AG09309 (cell line): ENCODE measurements at places on chromosomes 4 and X.

DNA sequence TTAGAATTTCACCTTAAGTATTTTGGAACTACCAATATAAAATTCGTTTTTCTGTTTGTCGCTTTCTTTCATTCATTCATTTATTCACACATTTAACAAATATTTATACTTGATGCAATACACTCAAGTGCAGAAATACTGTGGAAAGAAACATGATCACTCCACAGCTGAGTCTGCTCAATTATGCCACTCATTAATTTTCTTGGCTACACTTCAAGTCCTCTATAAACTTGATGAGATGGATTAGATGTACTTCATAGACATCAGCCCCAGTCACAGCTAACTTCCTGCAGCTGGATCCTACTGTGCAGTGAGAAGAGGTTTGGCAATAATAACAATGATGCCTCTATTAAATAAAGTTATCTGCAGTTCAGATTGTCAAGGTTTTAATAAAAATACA lies 208.1 kb downstream of the PDGFC start:
- no peak for DNase-seq

- no peak for DNase-seq
Measured at GRCh38 chr4:174657472-174657871, 135.2 kb upstream of the HPGD start.

DNA sequence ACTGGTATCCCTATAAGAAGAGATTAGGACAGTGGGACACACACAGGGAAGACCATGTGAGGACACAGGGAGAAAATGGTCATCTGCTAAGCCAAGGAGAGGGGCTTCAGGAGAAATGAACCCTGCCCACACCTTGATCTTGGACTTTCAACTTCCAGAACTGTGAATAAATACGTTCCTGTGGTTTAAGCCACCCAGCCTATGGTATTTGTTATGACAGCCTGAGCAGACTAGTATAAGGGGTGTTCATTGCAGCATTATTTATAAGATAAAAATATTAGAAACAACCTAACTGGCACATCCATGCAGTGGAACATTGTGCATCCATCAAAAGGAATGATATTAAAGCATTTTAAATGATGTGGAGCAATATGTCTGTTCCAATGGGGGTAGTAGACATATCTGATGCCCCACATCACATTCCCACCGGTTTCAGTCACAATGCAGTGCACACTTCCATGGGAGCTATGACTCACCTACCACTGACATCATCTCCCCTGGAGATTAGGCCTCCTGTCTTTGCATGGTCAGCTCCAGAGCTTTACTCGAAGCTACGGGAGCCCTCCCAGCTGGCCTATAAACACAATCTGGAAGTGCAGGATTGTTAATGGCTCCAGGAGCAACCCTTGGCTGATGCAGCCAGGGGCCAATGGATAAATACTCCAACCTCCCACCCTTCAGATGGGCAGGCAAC lies 38.9 kb upstream of the MAMLD1 start:
- DNase-seq = peak; percentile 57

DNA sequence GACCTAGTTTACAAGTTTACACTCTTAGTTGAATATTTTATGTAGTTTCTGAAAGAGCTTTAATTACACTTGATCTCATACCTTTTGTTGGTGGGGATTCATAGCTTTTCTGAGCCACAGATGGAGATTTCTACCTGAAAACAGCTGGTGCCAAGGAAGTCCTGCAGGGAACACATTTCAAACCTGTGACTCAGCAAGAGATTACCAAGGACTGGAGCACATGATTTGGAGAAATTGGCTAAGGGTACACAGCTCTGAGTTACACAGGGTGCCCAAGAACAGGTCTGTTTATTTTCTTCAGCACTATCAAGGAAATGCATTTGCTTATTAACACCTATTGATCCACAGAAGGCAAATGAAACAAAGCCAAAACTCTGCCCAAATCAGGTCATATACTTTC lies 691.5 kb downstream of the KCTD8 start:
- DNase-seq = no peak

DNA sequence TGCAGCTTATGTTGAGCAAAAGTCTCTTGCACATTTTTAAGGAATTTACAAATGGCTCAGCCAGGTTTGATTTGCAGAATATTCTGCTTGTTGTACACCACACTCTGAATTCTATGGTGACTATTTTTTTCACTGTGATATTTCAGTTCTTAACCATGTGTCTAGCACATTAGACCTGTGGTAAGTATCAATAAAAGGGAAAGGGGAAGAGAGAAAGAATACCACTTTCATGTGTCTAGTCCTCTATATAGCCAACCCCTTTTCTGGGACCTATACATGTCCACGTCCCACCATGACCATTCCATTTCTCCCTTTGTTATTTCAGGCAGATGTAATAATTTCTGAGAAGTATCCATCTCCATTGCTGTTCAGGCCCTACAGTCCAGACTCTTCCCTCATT lies 121.3 kb upstream of the PNPLA4 start:
- no peak for DNase-seq

DNA sequence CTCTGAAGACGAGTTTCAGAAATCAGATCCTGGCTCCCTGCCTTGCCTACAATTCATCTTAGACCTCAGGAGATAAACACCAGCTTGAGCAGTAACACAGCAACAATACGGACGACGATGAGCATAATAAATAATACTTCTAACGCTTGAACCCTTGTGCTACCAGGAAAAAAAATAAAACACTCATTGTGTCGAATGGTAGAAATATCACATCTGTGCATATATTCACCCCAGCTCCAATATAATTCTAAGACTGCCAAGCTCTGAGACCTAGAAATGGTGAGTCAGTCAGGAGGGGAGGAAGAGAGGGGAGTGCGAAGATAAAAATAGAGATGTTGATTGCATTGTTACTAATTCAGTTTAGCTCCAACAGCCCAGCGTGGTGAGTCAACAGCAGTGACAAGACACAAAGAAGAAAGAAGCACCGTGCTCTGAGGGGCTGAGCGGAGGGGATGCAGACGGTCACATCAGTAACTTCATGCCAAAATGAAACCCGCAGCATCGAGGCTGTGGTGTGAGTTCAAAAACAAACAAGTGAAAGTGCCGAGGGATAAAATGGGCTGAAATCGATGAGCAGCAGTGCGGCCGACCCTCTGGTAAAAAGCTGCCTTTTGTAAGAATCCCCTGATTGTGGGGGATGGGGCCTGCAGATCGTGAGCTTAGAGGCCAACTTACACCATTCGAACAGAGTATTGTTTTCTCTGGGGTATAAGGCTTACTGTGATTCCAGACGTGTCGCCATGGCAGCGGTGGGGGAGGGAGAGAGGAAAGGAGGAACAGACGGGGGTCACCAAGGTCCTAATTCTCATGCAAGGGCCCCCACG lies 150.4 kb downstream of the MGST2 start:
- DNase-seq = peak; percentile 34

DNA sequence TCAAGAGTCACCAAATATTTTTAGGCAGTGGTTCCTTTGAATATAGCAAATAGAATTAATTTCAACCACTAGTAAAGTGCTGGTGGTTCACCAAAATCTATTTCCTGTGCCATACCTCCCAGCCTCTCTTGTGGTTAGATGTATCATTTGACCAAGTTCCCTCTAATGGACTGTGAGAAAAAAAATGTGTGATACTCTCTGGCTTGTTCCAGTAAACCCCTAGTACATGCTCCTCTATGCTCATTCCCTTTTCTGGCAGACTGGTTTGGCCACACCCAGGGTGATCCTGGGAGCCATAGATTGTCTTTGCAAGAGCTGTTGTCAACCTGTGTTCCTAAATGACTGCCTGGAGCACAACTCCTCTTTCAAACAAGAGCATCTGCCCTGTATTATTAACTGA lies 109.5 kb downstream of the FRAS1 start:
- no peak for DNase-seq

GRCh38 chr4:150152766-150153165 lies 74.5 kb downstream of the DCLK2 start:
- no peak for DNase-seq

- DNase-seq = peak; percentile 66
Measured at GRCh38 chr4:122873821-122874593, 47.4 kb downstream of the FGF2 start.

DNA sequence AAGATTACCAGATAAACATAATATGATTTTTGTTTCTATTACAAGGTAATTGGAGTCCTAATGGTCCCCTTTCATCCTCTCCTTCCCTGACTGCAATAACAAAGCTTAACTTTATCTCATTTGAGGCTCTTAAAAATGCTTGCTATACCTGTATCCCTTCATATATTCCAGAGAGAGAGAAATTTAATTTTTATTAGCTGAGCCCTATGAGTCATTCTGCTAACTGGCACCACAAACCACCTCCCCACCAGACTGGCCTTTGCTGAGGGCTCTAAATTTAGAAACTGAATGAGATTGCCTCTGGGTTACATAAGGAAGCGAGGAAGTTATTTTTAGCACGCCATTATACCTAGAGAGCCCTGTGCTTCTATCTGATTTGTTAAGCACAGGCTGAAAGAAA lies 27.4 kb downstream of the CBLL2 start:
- DNase-seq = peak; percentile 56

- no peak for DNase-seq
Measured at GRCh38 chrX:129663171-129663570, 8.4 kb upstream of the APLN start.

GRCh38 chrX:148500423-148501385 lies at the start of gene AFF2:
Gene AFF2 (plus strand): TSS chrX:148500617. CDS start chrX:148501098, 481 bp downstream.
- DNase-seq = no peak

- DNase-seq = no peak
Measured at GRCh38 chr4:68288393-68288740, 42.9 kb upstream of the TMPRSS11B start.

GRCh38 chr4:180542445-180543100 lies 1700.6 kb upstream of the TENM3 start:
- DNase-seq = no peak

- peak; percentile 79 for DNase-seq
Measured at GRCh38 chr4:8303485-8304281, 34.1 kb downstream of the HTRA3 start.

DNA sequence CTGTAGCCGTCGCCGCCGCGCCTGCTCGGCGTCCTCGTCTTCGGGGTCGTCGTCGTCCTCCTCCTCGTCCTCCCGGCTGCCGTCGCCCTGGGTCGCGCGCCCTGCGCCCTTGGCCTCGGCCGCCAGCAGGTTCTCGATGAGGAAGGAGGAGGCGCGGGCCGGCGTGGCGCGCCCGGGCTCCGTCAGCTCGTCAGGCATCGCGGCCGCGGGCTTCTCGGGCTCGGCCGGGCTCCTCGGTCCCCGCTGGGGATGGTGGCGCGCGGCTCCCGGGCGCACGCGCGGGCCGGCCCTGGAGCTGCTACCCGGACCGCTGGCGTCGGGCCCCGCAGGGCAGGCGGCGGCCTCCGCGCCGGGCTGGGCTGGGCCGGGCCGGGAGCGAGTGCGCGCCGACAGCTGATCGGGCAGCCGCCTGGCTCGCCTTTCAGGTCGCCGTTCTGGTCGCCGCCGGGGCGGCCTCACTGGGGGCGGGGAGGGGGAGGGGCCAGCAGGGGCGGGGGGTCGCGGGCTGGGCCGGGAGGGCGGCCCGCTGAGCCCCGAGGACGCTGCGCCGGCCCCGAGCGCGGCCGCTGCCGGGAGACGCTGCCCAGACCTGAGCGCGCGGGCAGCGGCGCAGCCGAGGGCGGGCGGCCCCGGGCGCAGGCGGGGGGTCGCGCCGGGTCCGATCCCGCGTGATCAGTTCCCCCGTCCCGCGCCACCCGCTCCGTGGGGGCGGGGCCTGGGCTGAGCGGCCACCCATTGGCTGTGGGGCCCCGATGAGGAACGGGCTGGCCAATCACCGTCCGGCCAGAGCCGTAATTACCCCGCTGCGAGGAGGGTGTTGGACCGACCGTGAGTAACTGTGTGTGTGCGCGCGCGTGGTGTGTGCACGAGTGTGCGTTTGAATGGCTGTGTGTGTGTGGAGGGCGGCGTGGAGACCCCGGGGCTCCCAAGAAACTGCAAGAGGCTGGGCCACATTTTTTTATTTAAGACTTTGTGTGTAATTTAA lies at the start of gene HMX1:
HMX1 (minus strand) TSS at position 423 of the 985 bp plus-strand sequence; CDS start at position 198, 225 bp downstream.
- no peak for DNase-seq

GRCh38 chr4:75995727-75996126 lies 5.0 kb upstream of the SDAD1 start:
- peak; percentile 16 for DNase-seq

DNA sequence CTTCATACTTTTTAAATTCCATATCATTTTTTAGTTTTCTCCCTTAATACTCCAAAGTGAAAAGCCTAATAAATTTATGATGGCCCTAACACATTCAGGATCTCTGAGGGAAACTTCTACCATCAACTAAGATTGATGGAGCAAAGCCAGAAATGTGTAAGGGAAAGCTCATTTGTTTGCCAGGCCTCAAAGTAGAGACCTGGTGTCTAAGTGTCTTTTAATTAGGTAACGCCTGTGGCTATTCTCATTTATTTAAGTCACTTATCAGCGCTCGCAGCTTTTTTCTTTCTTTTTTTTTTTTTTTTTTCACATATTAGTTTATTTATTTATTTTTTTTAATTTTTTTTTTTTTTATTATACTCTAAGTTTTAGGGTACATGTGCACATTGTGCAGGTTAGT lies 242.4 kb downstream of the TMA16 start:
- DNase-seq = no peak

DNA sequence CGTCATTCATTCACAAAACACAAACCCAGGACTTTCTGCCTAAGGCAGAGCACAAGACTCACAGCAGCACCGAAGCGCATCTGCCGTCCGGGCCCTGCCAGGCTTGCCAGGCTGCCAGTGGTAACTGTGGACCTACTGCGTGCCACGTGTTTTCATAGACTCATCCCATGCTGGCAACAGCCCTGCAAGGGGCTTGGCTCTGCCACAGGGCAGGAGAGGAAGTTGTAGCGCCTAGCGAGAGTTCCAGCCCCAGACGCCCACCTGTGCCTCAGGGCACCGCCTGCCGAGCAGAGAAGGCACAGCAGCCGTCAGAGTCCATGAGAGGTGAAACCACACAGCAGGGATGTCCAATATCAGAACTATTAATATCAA lies 18.9 kb upstream of the MRFAP1 start:
- no peak for DNase-seq

DNA sequence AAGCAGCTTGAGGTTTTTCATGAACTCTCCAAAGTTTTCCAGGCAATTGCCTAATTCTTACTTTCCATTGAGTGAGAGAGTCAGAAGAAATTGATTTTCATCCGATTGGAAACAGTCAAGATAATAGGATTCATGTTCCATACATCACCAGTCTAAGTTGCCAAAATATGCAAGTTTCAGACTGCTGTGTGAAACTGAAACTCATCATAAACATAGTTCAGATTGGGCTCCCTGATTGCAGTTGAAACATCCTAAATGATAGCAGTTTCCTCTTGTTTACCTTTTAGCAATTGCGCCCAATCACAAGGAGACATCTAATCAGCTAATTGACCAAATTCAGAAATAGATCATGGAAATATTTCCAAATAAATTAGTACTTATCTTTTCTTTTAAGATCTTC lies 56.8 kb downstream of the SPANXN4 start:
- DNase-seq = no peak

- no peak for DNase-seq
Measured at GRCh38 chrX:78614264-78614663, 44.9 kb downstream of the RTL3 start.

DNA sequence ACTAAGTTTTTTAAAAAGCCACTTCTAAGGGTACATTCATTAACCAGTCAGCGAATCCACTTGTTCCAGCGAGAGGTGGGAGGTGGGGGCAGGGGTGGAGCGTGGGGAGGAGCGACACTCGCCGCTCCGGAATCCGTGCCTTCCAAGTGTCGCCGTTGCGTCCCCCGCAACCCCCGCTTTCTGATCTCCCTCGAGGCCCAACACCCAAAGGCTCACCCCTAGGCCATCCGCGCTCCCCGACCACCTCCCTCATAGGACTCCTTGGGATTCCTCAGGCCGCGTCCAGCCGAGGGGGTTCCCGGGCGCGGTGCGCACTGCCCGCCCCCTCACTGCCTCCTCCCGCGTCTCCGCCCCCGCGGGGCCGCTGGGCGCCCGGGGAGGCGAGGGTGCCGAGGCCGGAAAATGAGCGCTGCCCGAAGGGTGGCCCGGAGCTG lies 108.1 kb upstream of the STOX2 start:
- no peak for DNase-seq

GRCh38 chr4:92255920-92256244 lies 47.9 kb upstream of the GRID2 start:
- DNase-seq = no peak
